ENCODE measurements at places on chromosomes 2 and 18. TPM values are rescaled to one million over a fixed set of nuclear protein-coding genes. Genes with fewer than 3 reads are reported as not detected.

DNA sequence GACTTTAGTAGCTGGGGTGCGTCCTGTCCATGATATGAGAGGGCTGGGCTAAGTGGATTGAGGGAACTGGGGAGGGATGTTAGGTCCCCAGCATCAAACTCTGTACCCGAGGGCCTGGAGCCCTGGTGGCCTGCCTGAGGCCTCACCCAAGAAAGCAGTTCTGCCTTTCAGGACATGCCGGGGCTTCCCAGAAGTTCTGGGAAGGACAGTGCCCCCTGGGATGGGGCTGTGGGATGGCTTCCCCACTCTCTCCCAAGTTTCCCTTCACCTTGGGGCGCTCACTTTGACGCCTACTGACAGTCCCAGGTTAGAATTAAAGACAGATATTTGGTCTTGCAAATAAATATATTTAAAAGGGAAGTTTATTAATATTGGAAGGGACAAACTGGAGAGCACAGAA, 1.8 kb downstream of the OXER1 start:
- DNase-seq = no peak

- no peak for DNase-seq
Observed at GRCh38 chr2:199366406-199366805, 91.3 kb downstream of the SATB2 start.

GRCh38 chr2:171308280-171309054, 125.3 kb downstream of the METTL8 start:
- DNase-seq = no peak

DNA sequence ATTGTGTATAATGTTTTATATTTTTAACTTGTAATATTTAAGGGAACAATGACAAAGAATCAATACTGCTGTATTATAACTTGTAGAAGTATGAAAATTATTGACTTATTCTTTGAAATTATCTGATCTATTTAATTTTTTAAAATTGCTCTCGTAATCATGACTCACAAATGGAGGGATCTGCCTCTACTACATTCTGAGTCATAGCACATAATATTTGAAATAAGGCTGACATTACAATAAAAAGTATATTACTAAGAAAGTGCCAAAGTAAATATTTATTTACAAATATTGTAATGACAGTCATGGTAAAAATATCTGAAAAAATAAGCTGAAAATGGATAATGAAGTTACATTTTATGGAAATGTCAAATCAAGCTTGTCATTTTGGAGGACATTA, 1144.6 kb upstream of the CDH2 start:
- DNase-seq = no peak

- no peak for DNase-seq
Observed at GRCh38 chr2:3277748-3278520, 99.7 kb downstream of the EIPR1 start.

DNA sequence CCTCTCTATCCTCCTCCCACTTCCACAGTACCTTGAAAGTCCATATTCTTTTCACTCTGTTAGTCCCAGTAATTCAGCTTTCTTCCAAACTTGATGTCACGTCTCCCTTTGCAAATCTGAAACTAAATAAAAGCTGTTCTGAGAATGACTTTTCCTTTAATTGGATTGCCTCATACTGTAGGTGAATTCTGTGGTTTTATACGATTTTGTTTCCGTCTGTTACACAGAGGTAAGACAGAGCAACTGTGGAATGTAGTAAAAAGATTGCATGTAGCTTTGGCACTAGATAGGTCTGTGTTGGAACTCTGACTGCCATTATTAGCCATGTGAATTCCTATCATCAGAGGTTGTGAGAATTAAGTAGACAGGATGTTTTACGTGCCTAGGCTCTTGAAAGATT, 25.9 kb downstream of the MALT1 start:
- DNase-seq = no peak

DNA sequence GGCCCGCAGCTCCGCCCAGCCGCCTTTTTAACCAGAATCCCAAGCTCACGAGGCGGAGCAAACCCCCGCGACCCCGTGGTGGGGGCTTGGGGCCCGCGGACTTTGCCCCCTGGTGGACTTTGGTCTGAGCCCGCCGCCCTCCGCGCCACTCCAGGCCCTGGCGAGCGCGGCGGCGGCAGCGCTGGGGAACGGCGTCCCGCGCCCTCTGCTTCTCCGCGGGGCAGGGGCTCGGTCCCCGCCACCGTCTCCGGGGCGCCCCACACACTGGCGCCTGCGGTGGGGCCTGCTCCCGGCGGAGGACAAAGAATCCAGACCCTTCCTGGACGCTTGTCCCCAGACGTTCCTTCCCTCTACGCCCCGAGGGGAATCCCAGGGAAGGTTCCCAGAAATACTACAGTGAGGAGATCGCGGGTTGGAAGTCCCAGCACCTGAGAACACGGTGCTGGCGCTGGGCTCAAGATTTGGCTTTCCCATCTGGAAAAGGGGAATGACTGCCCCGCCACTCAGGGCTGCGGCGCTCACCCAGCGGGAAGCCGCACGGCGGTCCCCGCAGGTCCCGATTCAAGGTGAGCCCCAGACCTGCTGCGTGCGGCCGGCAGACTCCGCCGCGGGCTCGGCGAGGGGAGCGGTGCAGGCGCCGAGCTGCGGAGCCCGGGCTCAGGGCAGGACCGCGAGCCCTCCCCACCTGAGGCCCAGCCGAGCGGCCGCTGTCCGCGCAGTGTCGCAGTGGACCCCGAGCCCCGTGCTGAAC, at the start of gene HAAO:
TSS of gene HAAO (minus strand) at position 1 of the 751 bp plus-strand sequence. CDS start 47 bp downstream, outside the sequence.
- peak; percentile 57 for DNase-seq

- DNase-seq = no peak
Observed at GRCh38 chr2:18922276-18922675, 332.9 kb upstream of the NT5C1B start.

DNA sequence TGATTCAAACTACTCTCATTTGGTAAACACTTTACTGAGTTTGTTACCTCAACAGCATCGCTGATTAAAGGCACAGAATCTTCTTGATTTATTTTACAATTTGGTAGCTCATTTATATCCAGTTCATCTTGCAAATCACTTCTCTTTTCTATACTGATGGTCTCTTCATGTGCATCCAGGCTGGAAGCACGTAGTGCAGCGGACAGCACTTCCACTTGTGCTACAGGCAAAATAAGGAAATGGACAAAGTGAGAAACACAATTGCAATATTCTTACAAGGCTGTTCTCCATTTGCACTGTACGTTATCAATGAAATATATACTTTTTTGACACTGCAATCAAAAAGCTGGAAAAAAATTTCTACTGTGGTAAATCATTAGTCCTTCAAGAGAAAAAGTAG, 51.0 kb downstream of the PPP4R1 start:
- DNase-seq = no peak

DNA sequence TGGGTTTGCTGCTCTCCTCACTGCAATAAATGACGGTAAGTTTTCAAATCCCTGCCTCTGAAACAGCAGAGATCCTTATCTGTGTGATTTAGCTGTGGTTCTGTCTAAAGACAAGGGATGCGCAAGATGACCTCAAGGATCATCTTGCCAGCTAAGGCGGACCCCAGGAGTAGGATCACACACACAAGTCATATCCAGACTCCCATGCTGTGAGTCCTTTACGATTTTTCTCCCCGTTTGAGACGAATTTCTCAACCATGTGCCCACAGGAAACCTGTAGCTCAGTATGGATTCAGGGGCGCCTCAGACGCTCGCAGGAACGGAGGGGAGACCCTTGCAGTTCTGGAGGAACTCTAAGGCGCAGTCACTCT, 11.1 kb upstream of the DCTN1 start:
- DNase-seq = no peak

GRCh38 chr2:169438466-169439072, 40.7 kb upstream of the BBS5 start:
- no peak for DNase-seq

DNA sequence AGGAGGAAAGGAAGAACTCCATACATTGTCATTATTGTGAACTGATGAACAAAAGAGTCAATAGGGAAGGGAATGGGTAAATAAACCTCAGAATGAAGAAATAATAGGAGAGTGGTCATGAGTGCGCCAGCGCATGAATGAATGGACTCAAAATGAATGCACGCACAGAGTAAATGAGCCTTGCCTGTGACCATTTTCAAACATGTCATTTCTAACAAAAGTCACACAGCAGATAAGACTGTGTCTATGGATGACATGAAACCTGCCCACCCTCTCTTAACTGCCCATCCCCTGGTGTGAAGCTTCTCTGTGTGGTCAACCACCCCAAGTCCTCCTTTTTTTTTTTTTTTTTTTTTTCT, 121.1 kb upstream of the TEX51 start:
- DNase-seq = no peak

GRCh38 chr2:29130295-29130694, 15.1 kb downstream of the CLIP4 start:
- no peak for DNase-seq

DNA sequence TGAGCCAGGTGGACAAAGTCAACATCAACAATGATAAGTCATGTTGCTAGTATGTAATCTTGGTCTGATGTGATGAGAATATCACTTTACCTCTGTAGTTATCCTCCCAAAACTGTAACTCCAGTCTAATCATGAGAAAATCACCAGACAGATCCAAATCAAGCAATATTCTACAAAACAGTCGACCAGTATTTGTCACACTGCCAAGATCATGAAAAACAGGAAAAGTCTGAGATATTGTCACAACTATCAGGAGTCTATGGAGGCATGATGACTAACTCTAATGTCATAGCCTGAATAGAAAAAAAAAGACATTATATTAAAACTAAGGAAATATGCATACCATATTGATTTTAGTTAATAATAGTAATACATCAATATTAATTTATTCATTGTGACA, 1883.3 kb upstream of the CELF4 start:
- DNase-seq = no peak

- DNase-seq = no peak
Observed at GRCh38 chr2:210169516-210170195, 1.6 kb downstream of the KANSL1L start.

DNA sequence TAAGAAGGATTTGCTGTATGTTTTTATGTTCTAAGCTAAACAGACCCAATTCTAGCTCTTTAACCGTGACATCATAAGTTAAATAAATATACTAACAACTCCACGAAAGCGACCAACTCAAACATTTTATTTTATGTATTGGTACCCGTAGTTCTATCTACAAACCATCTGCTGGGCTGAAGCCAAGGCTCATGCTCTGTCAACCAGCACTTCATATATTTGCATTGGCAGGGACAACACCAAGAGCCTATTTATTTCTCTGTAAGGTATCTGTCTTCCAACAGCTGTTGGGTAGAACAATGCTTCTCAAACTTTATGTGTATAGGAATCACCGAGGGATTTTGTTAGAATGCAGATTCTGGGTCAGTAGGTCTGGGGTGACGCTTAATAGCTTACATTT, 64.5 kb downstream of the PID1 start:
- DNase-seq = no peak

GRCh38 chr2:1745171-1746023, 1.1 kb upstream of the PXDN start:
- DNase-seq = peak; percentile 22

DNA sequence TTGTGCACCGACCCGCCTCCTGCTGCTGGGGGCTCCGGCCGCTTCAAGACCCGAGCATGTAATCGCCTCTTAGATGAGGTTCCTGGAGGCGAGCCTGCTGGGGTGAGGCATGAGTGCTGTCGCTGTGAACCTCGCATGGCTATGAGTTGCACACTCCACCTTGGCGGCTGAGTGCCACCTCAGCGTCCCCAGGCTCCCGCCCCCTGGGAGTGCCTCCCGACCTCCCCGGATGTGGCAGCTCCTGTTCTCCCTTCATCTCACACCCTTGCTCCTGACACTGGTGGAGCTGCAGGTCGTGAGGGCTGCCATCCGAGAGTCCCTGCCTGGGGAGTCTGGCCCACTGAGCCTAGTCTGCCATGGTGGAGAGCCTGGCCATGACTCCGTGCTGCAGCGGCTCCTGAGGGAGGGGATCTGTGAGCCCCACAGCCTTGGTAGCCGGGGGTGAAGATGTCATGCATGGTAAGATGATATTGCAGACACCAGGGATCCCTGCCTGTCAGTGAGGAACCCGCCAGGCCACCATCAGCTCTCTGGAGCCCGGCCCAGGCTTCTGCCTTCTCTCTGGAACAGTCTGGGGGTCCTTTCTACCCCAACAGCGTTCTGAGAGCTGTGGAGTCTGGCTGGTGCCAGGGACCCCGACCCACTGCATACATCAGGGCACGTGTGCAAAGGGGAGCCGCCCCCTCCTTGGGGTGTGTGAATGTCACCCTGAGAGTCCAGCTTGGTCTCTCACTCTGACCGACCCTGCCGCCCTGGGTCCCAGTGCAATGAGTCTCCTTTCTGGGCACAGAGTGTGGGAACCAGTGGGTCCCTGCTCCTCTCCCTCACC, 61.6 kb upstream of the HS6ST1 start:
- DNase-seq = no peak

GRCh38 chr2:10980071-10980470, 68.3 kb downstream of the KCNF1 start:
- DNase-seq = peak; percentile 18

DNA sequence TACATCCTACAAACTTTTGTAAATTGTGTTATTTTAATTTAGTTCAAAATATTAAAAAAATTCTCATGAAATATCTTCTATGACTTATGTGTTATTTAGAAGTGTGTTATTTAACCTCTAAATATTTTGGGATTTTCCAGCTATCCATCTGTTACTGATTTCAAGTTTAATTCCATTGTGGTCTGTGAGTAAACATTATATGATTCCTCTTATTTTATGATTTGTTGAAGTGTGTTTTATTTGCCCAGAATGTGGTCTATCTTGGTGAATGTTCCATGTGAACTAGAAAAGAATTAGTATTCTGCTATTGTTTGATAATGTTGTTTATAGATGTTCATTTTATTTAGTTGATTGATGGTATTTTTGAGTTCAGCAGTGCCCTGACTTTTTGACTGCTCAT, 136.0 kb downstream of the ZNF804A start:
- DNase-seq = no peak

DNA sequence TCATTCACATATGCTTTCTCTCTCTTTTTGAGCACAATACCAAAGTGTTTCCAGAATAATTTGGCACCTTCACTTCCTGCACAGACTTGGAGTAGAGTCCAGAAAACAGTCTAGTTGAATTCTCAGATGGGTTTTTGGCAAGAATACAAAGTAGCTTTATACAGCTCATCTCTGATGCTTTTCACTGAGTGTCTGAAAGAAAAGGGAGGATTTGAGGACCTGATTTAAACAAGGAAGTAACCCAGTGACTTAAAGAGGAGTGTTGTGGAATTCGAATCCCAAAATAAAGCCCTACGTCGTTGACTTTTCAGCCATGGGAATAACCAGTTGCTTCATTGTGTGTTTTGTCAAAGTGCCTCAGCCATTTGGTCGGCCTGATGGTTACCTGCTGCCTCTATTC, 31.8 kb downstream of the METAP1D start:
- DNase-seq = no peak

- no peak for DNase-seq
Observed at GRCh38 chr2:181120625-181121024, 140.2 kb downstream of the UBE2E3 start.

DNA sequence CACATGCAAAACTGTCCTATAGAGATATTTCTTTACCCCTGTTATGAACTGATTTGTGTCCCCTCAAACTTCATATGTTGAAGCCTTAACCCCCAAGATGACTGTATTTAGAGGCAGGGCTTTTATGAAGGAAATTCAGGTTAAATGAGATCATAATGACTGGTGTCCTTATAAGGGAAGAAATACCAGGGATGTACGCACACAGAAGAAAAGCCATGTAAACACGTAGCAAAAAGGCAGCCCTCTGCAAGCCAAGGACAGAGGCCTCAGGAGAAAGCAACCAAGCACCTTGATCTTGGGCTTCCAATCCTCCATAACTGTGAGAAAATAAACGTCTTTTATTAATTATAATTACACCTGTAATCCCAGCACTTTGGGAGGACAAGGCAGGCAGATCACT, 101.3 kb upstream of the NDUFV2 start:
- DNase-seq = no peak

SLC16A14 gene
- total RNA-seq = 3.1 TPM

CERS6 gene
- total RNA-seq = 67.1 TPM

TNFAIP6 gene
- total RNA-seq = 2.7 TPM

MC4R gene
- not detected for total RNA-seq

PSTPIP2 gene
- 5.1 TPM for total RNA-seq

CDH20 gene
- not detected for total RNA-seq

GPR45 gene
- not detected for total RNA-seq

Measured in heart left ventricle (tissue), 16 donors.